ENCODE measurements at places on chromosomes 12 and 14.

- DNase-seq, result peak; percentile 12
Observed at GRCh38 chr14:64465191-64465822, at the start of gene AKAP5. TSS of gene AKAP5 (plus strand) at chr14:64465499. CDS start at chr14:64468395, 2,896 bp downstream.

GRCh38 chr14:91694643-91695042 lies 37.2 kb downstream of the CATSPERB start:
- DNase-seq, result no peak

DNA sequence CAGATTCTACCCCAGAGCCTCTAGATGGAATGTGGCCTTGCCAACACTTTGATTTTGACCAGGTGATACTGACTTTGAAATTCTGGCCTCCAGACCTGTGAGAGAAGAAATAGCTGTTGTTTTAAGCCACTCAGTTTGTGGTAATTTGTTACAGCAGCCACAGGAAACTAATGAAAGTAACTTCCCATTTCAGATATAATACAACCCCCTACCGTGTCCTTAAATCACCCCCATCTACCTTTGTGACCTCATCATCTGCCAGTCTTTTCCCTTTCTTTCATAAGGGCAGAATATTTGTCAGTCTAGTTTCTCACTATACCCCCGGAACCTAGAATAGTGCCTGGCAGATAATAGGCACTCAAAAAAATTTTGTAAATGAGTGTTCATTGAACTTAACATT lies 39.6 kb downstream of the PPP4R4 start:
- DNase-seq, result no peak

- DNase-seq, result no peak
Observed at GRCh38 chr12:70364695-70365397, 1.2 kb upstream of the KCNMB4 start.

DNA sequence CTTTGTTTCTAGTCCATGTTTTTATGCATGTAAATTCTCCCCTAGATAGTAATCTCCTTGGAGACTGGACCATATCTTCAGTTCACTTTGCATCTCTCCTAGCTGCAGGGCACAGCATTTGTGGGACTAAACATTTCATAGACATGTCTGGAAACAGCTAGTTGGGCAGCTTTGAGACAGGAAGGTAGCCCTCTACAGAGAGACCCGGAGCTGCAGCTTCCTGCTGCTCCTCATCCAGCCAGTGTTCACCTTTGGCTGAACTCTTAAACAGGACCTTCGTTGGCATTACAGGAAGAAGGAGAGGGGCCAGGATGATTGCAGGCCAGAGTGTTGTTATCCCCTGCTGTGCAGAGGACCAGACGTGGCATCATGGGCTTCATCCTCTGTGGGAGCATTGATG lies 52.9 kb downstream of the GNS start:
- DNase-seq, result no peak

DNA sequence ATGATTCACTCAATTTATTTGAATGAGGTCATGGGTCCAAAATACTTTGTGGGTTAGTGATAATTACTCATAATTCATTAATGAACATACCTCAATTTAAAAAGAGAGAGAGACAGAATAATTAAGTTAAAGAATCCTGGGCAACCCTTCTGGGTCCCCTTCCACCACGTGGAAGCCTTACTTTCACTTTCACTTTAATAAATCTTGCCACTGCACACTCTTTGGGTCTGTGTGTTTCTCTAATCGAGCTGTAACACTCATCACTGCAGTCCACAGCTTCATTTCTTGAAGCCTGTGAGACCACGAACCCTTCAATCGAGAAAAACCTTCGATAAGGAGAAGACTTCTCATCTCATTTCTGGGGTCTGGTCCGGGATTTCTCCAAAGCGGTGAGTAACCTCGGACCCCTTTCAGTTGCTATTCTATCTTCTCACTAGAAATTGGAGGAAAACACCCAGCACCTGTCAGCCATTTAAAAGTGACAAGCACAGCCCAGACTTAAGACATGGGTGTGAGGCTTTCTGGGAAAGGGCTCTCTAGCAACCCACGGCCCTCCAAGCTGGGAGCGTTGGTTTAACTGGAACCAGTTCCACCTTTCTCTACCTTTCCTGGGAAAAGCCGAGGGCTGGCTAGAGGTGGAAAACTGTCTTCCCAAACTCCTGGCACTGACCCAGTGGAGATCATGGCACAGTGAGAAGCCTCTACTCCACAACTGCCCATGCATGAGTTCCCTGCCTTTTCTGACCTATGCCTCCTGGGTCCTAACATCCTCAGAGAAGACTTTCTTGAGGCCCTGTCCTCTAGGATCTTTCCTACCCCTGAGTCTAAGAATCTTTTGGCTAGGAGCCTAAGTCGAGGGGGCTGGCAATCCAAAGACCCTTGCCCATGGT lies 148.8 kb upstream of the ATF7IP start:
- peak; percentile 29 for DNase-seq

DNA sequence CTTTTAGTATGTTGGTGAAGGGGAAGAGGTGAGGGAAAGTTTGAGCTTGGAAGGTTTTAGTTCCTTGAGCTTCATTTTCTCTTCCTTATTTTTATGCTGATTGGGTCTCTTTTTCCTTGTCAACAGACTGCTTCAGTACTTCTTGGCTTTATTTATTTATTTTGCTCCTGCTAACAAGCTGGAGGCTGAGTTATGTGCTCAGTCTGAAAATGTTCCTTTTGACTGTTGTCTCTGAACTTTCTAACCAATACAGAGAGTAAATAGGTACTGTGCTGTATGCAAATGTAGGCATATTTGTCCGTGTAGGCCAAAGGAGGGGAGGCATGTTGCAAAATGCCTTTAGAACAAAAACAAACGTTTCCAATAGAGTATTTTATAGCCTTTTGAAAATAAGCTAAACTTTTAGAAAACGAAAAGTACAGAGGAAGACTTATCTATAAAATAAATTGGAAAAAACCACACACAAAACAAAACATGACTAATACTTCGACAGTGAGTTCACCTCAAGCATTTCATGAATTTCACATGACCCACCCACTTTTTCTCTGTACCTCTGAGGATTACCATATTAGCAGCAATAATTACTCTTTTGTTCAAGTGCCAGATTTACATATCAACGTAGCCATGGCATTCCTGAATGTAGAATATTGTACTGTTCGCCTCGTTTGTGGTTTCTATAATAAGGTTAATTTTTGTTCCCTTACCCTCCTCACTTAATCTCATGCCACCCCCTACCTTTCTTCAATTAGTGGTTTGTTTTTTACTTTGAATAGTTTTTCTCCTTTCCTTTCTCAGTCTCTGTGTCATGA lies 4.7 kb upstream of the CREBL2 start:
- peak; percentile 73 for DNase-seq
